Naive thymus-derived CD4-positive, alpha-beta T cell (primary cell): ENCODE measurements at places on chromosomes 4 and X.

DNA sequence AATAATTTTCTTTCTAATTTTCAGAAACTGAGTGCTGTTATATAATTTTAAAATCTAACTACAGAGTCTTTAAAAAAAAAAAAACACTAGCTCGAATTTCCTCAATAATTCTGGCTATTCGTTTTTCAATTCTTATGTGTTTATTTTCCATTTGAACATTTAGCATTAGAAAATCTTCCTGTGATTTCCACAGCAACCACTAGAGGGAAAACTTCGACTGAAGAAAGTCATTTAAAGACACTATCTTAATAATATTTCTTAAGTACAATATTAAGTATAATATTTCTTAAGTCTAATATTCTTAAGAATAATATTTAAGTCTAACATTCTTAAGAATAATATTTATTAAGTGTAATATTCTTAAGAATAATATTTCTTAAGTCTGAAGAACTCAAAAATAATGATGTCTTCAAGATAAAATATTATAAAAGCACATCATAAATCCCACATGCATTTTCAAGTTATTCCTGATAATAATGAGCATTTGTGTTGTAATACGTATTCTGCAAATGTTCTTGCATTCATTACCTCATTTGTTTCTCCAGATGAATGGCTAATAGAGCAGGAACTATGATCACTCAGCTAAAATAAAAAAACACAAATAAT, 118.4 kb upstream of the WDR17 start:
- DNase-seq, result no peak

DNA sequence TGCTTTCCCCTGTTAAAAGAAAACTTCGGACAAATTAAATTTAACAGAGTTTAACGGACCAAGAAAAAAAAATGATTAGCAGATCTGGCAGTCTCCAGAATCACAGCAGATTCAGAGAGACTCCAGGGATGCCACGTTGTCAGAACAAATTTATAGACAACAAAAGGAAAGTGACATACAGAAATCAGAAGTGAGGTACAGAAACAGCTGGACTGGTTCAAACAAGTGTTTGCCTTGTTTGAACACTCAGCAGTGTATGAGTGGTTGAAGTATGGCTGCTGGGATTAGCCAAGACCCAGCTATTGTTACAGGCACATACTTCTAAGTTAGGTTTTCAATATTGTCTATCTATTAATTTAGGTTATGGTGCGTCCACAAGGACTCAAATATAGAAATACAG, 19.1 kb downstream of the PIR start:
- no peak for DNase-seq

DNA sequence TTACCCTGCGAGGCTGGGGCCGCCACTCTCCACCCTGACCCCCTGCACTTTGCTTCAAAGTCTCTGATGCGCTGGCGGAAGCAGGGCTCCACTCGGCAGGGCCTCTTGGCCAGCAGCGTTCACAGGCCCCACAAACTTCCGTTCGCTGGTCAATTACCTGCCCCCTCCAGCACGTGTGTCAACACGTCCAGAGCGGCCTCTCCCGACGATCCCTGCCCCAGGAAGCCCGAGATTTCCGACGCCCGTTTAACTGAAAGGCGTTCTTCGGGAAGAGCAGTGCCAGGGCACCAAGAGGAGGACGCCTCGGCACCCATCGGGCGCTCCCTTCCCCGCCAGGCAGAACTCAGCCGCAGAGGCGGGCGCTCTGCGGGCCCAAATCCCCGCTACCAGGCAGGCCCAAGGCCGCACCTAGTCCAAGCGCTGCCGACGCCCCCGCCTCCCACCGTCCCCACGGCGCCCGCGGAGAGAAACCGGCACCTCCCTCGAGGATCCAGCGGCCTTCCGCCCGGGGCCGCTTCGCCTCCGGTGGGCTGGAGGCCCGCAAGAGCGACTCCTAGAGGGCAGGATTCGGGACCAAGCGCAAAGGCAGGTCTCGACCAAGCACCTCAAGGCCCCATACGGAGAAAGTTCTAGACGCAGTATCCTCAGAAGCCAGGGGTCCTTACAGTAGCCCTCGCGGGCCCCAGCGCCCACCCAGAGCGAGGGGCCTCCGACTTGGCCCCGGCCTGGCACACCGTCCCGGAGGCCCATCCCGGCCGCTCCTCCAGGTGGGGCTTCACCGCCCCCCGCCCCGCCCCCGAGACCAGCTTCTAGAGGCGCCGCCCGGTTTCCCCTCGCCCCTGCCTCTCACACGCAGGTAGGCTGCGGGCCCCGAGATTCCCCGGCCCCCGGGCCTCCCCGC, 586 bp downstream of the BCAP31 start:
- no peak for DNase-seq

GRCh38 chrX:110087485-110088356, 84.8 kb downstream of the TMEM164 start:
- no peak for DNase-seq

DNA sequence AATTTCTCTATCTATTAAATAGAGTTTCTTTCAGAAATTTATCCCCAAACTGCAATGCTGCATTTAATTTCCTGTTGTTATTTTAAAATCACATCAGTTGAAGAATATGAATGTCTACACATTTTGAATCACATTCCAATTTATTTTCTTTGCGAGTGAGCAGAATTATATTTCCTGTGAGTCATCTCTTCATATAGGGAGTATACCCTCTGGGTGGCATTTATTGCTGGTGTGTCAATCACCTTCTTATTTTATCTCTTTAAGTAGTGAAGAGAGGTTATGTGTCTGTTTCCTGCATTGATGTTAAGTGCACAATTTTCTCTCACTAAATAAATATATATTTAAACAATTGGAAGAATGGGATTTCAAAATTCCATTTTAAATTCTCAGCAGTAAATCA, 511.0 kb upstream of the ATOH1 start:
- no peak for DNase-seq

GRCh38 chrX:19673375-19674040, 158.2 kb upstream of the MAP3K15 start:
- no peak for DNase-seq

DNA sequence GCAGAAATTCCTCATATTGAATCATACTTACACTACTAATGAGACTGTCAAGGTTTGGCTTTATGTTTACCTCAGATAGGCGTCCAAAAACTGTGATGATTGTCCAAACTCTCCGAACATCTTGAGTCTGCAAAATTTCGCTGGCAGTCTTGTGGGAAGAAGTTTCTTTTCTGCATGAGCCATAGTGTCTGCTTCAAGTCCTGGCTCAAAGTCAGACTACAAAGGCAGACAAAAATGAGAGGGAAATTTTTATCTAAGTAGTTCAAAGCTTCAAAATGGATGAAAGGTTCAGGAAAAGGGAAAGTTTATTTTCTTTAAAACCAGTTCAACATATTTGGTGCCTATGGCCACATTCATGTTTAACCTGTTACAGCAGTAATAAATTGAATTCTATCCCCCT, 40.7 kb downstream of the PALLD start:
- DNase-seq, result no peak

GRCh38 chr4:25938787-25939186, 24.8 kb downstream of the SMIM20 start:
- no peak for DNase-seq

- peak; percentile 7 for DNase-seq
These were observed 223.1 kb upstream of the DMD start for GRCh38 chrX:33434256-33435092.

DNA sequence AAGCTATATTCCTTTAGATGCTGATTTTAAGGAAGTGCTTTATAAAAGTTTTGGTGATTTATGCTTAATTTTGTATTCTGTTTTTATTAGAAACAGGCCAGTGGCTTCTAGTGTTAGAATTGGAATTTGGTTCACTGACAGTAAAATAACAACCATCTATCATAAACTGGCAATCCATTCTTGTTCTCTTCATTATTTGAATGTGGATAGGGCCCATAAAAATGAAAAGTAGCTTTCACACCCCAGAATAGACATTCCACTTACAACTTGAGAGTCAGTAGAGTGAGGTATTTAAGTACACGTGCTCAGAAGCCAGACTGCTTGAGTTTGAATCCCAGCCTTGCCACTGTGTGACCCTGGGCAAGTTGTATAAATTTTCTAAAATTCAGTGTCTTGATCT, 232.4 kb upstream of the CTSO start:
- DNase-seq, result no peak

DNA sequence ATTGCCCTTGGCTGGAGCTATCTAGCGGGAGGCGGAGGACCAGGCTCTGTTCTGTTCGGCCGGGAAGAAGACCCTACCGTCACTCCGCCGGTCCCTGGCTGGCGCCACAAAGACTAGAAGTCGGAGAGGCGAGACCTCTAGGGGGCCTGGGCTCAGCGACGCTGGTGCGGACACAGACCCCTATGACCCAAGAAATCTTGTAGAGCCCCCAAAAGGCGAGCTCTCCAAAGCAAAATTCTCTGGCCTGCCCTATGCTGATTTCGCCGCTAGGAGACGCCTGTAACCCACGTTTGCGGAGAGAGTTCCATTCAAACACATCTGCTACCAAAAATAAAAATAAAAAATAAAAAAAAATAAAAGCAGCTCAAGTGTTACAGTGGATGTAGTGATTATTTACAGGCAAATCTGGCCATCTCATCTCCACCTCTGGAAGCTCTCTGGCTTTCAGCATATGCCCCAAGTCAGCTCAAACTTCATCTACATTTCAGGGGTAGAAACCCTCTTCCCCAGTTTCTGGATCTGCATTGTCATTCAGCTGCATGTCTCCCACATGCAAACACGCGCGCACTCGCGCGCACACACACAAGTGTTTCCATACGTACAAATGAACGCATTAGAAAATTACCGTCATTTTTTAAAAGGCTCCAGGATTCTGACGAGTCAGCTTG, 2.4 kb upstream of the PCDH10 start:
- DNase-seq, result no peak

DNA sequence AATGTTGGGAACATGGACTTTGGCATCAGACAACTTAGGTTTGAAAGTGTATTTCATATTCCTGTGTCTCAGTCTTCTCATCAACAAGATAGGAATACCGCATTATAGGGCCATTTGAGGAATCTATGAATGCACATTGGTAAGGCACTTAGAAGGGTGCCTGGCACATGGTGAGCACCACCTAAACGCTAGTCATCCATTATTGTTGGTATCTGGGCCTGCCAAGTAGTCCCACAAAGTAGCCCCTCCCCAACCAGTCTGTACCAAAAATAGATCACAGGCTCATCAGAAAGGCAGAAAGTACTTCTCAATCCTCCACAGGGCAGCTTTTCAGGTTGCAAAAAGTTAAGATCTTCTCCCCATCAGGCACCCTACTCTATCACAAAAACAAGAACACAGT, 162.3 kb upstream of the KLF3 start:
- DNase-seq, result no peak

DNA sequence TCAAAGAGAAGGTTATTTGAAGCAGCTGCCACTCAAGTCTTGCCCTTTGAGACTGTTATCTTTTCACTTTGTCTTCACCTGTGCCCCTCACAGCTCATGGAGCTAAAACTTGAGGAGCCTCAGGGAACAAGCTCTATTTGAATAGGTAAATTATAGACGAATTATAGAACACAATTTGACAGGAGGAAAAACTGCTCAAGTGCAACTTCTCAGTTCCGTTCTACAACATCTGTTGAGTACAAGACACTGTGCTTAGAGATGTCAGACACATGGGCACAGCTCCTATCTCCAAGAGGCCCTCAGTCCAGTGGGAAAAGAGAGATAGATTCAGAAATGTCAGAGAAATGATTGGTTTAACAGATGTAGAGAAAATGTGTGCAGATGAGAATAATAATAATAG, 5.1 kb downstream of the PPP1R2C start:
- no peak for DNase-seq

DNA sequence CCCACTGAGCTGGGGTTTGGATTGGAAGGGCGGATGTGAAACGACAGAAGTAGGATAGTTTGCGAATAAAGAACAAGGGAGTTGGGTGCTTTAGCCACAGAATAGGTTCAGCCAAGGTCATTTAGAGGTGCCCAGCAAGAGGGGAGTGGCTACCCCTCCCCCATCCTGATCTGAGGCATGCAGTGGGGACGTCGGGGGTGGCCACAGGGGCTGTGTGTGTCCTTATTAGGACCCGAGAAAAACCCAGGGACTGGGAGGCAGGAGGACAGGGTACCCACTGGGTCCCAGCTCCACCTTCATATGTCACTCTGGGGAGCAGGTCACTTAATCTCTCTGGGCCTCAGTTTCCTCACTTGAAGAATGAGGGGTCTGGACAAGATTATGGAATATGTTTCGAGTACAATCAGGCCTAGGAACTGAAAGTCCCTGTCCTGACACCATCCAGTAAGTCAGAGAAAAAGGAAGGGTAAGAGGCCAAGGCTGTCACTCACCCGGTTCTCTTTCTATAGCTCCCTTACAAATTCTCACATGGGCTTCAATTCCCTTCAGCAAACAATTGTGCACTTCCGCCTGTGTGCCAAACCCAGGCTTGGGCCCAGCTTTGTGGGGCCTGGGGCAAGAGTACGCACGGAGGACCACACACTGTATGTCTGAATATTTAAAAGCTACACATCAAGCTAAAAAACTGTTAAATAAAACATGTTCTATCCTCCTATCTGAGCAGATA, 4.2 kb upstream of the NYX start:
- DNase-seq, result no peak

- DNase-seq, result no peak
These were observed at the start of gene SLC26A1 for GRCh38 chr4:993111-994029. Gene SLC26A1 (minus strand): TSS chr4:993404. CDS start chr4:991703, 1,701 bp downstream.

DNA sequence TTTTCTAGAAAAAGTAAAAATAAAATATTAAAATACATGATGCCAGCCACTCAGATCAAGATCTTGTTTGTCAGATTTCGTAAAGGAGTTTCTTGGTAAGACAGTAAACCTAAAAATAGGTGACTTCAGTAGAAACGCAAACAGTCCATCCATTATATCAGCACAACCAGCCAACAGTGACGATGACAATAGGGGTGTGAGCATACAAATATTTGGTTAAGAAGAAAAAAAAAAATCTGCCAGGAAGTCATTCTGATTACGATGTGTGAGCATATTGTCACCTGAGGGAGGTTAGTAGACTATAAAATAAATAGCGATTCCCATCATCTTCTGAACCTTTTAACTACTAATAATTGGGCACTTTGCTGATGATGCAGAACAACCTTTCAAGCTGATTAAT, 37.6 kb downstream of the SLC7A11 start:
- DNase-seq, result no peak

GRCh38 chrX:69038816-69039215, 126.4 kb downstream of the PJA1 start:
- DNase-seq, result no peak

GRCh38 chr4:7985891-7986441, 46.3 kb upstream of the AFAP1 start:
- DNase-seq, result no peak

GRCh38 chrX:105461016-105461415, 240.5 kb upstream of the TEX13A start:
- DNase-seq, result no peak

DNA sequence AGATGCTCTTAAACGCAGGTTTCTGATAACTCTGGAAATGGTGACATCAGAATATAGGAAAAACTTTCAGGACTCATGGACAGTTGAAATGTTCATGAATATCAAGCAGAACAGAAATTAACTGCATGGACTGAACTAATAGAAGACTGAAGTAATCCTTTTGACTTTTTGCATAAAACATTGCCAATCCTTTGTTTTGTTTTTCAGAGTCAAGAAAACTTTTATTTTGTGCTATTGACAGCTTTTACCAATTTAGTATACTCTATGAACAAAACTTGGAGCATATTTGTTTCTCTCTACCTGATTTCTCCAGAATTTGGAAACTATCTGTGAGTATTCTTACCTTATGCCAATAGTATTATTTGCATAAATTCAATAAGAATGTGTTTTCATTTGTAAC, 61.2 kb upstream of the HMX1 start:
- DNase-seq, result no peak

GRCh38 chr4:1792832-1793495, at the start of gene FGFR3:
Gene FGFR3 (plus strand): TSS chr4:1793293. CDS start chr4:1793935, 642 bp downstream.
- DNase-seq, result peak; percentile 31

GRCh38 chr4:110527156-110527555, 51.2 kb downstream of the ENPEP start:
- no peak for DNase-seq
